ENCODE measurements at places on chromosomes 3 and 15.

GRCh38 chr15:48617619-48618018 lies 27.9 kb downstream of the FBN1 start:
- DNase-seq, result no peak

GRCh38 chr3:43288366-43288765 lies 2.0 kb downstream of the SNRK start:
- no peak for DNase-seq

DNA sequence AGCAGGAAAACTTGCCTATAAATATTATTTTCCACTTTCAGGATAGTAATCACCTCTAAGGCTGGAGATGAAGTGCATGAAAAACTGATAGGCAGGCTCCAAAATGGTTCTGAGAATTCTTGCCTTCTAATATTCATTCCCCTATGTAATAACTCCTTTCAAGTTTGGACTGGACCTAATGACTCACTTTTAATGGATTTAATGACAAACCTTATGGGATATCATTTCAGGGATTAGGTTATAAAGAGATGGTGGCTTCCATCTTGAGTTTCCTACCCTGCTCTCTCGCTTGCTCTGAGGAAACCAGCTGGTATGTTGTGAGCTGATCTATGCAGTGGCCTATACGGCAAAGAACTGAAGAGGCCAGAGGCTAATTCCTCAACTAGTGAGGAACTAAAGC lies 192.0 kb downstream of the BCHE start:
- no peak for DNase-seq

DNA sequence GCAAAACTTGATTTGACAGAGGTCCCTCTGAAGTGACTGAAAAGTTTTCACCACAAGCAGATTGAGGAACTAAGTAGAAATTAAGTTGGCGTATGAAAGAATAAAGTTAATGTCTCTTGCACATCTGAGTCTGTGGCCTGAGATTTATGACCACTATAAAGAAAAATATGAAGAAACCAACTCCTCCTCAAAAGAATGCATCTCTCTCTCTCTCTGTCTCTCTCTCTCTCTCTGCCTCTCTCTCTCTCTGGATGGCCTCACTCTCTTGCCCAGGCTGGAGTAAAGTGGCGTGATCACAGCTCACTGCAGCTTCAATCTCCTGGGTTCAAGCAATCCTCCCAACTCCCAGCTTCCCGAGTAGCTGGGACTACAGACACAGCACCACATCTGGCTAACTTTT lies 55.2 kb downstream of the RPL22L1 start:
- DNase-seq, result no peak

GRCh38 chr15:91975241-91975978 lies 121.9 kb downstream of the SLCO3A1 start:
- DNase-seq, result no peak

GRCh38 chr3:183619624-183620251 lies 15.7 kb upstream of the KLHL24 start:
- DNase-seq, result no peak

GRCh38 chr15:85474700-85475316 lies 94.4 kb downstream of the AKAP13 start:
- no peak for DNase-seq

- DNase-seq, result no peak
These were observed 34.7 kb upstream of the GCSAM start for GRCh38 chr3:112167758-112168157.

- DNase-seq, result no peak
These were observed at the start of gene IQSEC1 for GRCh38 chr3:13073326-13074005. Gene IQSEC1 (minus strand): TSS chr3:13073429. CDS start chr3:13073014, 415 bp downstream.

- DNase-seq, result no peak
These were observed 5.7 kb downstream of the ESYT3 start for GRCh38 chr3:138440121-138440521.

GRCh38 chr15:25342629-25343028 lies 96.2 kb downstream of the UBE3A start:
- no peak for DNase-seq

DNA sequence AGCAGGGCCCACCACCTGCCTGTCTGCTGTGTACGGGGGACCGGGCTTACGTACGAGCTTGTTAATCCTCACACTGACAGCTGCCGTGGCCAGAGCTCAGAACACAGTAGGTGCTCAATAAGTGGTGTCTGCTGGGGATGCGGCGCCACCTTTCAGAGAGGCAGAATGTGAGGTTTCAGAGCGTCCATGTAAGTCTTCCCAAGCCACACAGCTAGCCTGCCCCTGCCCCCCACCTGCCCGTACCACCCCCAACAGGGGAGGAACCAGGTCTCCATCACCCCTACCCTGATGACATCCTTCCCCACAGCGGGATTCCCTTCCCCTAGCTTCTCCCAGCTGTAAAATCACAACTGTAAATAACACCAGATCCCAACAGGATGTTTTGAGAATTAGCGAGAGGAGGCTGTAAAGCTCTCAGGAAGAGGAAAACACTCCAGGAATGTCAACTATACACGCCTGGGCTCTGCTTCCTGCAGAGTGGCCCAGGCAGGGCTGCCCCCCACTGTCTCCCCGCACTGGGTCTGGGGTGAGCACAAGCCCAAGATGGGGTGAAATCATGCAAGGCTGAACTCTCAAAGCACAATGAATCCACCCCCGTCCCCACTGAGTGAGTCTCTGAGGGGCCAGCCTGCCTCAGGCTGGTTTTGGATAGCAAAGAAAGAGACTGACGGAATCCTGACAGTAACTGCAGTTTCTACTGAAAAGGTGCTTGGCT lies 250.1 kb upstream of the LYSMD4 start:
- no peak for DNase-seq

- no peak for DNase-seq
These were observed 137.7 kb downstream of the TPRG1 start for GRCh38 chr3:189309400-189309975.

- no peak for DNase-seq
These were observed 284.2 kb downstream of the ROBO2 start for GRCh38 chr3:77324105-77324504.

- no peak for DNase-seq
These were observed 107.8 kb downstream of the FEZF2 start for GRCh38 chr3:62265528-62265927.

DNA sequence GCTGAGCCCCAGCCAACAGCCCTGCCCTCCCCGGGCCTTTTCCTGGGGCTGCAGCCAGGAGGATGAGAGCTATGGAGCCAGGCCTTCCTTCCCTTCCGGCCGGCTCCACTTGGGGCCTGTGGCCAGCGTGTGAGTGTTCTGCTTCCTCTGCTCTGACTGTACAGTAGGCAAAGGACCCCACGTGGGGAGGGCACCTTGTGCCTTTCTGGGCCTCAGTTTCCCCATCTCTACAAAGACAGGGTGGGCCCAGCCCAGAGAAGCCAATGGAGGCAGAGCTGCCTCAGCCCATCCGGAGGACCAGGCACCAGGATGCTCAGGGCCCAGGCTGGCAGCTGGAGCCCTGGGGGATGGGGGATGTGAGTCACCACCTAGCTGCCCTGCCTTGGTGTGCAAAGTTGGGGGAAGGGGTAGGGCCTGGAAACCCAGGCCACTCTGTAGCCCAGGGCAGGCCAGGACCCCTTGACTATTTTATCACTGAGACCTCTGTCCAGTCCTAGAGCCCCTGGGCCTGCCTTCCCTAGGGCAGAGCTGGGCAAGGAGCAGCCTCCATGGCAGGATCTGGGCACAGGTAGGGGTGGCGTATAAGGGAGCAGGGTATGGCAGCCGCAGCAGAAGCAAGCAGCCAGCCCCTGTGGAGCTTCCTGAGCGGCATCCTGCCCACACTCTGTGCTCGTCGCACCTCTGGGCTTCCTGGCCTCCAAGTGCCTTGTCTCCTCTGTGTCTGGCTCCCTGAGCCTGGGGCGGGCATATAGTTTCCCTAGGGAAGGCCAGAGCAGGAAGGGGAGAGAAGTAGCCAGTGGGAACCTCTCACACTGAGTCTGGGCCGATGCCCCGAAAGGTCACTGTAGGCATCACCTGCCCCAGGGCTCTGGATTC lies 1.8 kb downstream of the PSTPIP1 start:
- DNase-seq, result no peak

GRCh38 chr3:71956069-71956340 lies 171.1 kb upstream of the PROK2 start:
- DNase-seq, result no peak

DNA sequence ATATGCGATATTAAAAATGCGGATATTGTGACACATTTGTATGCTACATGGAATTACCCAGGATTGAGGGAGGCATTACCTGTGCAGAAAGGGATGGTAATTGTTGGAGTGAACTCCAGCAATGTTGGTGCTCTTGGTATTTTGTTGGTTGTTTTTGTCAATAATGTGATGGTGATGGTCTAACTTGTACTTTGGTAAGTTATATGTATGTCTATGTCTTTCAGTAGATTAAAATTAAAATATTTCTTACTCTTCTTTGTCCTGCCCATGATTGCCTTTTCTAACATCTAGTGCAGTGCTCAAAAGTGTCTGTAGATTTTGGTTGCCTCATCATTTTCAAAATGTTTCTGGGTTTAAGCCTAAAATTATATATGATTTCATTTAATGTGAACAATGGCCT lies 192.7 kb downstream of the ROBO2 start:
- no peak for DNase-seq

- DNase-seq, result no peak
These were observed 6.8 kb downstream of the ANXA2 start for GRCh38 chr15:60390871-60391501.

GRCh38 chr15:90376789-90377188 lies 11.3 kb upstream of the IQGAP1 start:
- no peak for DNase-seq

DNA sequence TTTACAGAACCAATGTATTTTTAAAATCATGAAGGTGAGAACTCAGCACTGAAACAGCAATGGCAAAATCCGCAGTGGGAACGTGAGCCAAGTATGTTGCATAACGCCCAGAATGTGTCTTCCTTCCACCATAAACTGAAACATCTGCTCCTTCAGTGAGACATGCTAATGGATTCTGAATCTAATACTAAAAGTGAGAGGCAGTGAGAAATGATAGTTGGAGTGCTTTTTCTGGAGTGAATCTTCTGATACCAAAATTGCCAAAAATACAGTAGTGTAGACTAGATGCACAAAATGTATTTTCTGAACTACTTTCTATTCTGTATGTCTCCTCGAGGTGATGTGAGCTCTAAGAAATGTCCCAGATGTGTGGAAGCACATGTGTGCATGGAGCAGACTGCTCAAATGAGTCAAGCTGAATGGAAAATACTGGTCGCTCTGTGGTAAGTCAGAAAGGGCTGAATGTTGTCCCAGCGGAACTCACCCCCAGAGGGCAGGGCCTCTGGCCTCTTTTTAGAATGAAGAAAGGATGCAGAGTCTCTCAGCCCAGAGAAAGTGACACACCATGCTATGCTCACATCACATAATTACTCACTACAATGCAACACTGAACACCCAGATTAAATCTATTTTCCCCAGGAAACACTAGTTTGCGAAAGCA lies 73.0 kb downstream of the ATP10A start:
- no peak for DNase-seq

- no peak for DNase-seq
These were observed 56.0 kb downstream of the CNTN4 start for GRCh38 chr3:2154621-2155020.

- DNase-seq, result no peak
These were observed 4.0 kb upstream of the TOPAZ1 start for GRCh38 chr3:44237665-44238064.

DNA sequence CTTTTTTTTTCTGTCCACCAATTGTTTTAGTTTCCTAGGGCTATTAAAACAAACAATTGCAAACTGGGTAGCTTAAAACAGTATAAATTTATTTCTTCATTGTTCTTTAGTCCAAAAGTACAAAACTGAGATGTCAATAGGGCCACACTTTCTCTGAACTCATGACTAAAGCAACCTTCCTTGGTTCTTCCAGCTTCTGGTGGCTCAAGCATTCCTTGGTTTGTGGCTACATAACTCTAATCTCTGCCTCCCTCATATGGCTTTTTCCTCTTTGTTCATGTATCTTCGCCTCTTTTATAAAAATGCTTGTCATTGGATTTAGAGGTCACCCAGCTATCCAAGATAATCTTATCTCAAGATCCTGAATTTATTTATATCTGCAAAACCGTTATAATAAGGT lies 914.5 kb upstream of the EPHA6 start:
- DNase-seq, result no peak

DNA sequence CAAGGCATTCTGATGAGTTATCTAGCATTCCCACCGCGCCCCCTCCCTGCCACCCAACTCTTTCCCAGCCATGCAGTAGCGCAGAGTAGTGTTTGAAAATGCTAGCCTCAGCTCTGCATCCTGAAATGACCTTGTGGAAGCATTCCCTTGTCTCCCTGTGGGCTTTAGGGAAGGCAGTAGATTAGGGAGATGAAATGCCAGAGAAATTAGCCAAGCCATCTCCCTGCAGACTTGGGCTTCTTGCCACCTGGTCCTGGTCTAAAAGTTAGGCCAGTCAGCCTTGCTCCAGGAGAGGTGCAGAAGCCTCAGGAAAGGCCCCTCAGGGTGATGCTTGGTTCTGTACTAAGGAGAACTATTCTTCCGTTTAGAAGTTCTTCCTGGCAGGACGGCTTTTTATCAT lies 231.2 kb downstream of the CACNA2D3 start:
- no peak for DNase-seq

GRCh38 chr3:160945336-160945735 lies 159.8 kb downstream of the B3GALNT1 start:
- no peak for DNase-seq

- no peak for DNase-seq
These were observed 29.1 kb upstream of the P4HTM start for GRCh38 chr3:48960841-48961413.

DNA sequence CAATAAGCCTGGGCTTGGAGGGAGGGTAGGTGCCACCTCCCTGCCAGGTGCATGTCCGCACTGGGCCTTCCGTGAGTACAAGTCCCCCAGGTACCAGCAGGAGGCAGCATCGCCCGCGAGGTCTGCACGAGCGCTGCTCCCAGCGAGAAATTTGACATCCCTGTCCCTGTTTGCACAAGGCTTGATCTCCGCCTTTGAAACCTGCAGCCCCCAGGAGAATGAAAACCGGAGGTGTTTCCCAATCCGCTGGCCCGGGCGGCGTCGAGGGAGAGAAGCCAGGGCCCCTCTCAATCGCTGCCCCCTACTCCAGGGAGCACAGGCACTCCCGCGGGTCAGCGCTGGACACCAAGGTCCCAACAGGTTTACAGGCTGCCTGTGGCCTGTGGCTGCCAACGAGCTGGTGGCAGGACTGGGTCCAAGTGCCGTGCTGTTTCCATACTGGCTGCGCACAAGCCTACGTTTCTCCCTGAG lies 961 bp downstream of the HAPLN3 start:
- no peak for DNase-seq

DNA sequence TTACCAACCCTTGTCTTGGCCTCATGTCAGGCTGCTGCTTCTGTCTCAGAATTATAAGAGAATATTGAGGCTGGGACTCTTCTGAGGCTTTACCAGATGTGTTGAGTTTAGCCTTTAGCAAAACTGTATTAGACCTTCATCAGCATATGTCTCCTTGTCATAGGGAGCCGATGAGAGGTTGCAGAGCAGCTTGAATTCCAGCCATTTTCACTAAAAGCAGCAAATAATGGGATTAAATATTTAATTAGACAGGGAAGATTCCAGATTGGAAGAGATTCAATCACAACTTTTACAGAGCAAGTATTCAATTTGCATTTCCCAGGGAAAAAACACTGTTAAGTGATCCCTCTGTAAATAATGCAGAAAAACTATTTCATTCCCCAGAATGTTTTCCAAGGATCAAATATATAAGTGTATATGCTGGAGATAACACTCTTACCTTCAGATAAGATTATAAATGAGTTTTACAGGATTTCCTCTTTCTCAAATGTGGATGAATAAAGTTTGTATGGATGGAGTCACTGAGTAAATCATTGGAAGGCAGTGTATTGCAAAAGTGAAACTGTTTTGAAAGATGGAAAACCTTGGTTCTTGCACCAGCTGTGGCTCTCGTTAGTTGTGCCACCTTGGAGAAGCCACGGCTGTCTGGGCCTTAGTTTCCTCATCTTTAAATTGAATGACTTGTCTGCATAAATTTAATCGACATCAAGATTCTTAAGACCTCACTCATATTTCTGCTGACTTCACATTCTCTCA lies 466.4 kb upstream of the SGO1 start:
- DNase-seq, result no peak

All from cerebellar nuclear complex (tissue), 1 donor.